ENCODE measurements at places on chromosomes 6 and 20. TPM values are rescaled to one million over a fixed set of nuclear protein-coding genes. Genes with fewer than 3 reads are reported as not detected.

DNA sequence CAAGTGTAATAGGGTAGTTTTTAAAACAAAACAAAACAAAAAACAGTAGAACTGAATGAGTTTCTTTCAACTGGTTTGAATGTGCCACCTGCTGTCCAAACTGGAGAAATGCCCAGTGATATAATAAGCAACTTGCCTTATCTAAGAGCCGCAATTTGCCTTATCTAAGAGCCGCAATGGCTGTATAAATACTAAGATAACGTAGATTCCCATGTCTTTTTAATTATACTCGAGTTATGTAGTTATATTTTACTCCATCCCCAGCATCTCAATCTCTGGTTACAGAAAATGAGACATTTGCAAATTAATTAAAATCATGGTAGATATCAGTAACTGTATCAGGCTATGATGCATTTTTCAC lies 67.2 kb downstream of the RPP40 start:
- peak; percentile 58 for DNase-seq

DNA sequence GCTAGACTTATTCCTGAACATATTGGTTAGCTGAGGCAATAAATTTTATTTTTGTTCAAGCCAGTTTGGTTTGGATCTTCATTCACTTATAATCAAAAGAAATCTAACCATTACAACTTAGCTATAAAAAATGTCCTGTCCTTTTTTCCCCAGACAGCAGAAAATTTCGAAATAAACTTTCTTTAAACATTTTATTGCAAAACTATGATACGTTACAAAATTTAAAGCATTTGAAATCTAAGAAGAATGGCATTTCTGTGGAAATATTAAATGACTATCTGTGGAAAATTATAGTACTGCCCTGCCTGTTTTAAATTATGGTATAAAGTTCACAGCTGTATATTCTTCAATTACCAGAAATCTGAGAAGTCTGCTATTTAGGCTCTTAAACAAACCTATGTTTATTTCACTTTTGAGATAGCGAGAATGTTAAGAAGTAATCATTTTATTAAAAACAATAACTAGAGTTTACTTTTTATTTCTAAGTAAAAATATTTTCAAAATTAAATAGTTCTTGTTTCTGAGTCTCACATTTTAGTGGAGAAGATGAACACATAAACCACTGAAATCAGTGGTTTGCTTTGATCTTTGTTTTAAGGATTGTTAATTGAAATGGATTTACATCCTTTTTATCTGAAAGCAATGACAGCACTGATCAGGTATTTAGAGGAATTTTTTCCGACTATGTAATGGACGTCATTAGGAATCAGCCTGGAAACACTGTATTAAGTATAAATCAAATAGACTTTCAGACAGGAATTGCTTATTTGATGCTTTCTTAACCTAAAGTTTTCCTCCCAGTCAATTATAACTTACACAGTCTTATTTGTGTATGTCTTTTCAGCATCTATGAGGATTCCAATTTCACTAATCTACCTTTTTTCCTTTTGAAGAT lies 553.7 kb downstream of the COL12A1 start:
- DNase-seq = no peak

DNA sequence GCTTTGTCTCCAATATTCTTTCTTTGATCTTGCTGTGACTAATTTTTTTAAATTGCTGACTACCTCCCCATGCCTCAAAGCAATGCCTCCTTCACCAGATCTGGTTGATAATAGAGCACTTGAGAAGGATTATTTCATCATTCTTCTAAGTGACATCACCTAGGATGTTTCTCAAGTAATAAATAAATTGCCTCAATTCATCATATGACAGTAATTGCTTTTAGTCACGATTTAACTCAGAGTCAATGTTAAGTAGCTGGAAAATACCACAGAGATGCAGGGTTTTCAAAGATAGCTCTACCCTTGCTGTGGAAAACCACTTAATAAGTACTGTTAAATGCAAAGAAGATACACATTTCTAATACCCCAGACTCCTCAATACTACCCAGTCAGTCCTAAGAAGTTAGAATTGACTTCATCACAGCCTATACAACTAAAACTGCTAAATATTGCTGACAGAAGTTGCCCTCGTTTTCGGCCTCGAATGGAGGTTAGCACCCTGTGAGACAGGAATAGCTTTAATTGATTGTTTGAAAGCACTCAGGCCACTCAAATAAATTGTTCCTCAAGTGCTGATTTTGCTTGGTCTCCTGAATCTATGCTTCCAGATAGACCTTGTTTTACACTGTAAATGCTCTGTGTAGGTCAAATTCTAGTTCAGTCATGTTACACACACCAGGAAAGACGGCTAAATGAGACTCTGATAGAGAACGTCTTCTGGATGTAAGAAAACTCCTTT lies 640.6 kb upstream of the CHD6 start:
- DNase-seq = no peak

GRCh38 chr20:60040471-60041162 lies 82.4 kb downstream of the CDH26 start:
- DNase-seq = no peak

- DNase-seq = no peak
These were observed 47.4 kb downstream of the BMP6 start for GRCh38 chr6:7773322-7773721.

DNA sequence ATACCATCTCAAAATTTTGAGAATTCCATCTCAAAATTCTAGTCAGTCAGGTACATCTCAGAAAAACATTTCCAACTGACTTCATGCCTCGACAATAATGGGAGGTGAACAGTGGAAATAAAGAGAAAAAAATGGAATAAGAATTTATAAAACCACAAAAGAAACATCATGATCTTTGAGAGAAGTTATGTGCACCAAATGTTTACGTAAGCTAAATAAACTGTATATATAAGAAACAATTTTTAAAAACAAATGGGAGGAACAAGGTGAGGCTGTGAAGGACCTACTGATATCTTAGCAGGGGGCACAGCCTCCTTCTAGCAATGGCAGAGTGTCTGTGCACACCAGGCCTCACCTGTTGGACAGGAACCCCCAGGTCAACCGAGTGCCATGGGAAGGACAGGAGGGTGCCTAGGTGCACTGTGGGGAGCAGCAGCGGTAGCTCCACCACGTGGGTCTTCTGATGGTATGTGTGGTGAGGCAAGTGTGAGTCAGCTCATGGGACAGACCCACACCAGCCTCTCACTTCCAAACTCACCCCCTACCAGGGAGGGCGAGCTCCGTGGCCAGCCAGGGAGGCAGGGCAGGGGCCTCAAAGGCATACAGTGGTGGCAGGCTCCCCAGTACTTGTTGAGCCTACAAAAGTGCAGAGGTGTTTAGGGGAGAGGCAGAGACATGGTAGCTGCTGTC lies 23.2 kb downstream of the DIDO1 start:
- peak; percentile 25 for DNase-seq

GRCh38 chr6:63716169-63716568 lies 80.6 kb downstream of the PHF3 start:
- no peak for DNase-seq

- no peak for DNase-seq
These were observed 26.0 kb downstream of the ZC3H12D start for GRCh38 chr6:149458806-149459205.

DNA sequence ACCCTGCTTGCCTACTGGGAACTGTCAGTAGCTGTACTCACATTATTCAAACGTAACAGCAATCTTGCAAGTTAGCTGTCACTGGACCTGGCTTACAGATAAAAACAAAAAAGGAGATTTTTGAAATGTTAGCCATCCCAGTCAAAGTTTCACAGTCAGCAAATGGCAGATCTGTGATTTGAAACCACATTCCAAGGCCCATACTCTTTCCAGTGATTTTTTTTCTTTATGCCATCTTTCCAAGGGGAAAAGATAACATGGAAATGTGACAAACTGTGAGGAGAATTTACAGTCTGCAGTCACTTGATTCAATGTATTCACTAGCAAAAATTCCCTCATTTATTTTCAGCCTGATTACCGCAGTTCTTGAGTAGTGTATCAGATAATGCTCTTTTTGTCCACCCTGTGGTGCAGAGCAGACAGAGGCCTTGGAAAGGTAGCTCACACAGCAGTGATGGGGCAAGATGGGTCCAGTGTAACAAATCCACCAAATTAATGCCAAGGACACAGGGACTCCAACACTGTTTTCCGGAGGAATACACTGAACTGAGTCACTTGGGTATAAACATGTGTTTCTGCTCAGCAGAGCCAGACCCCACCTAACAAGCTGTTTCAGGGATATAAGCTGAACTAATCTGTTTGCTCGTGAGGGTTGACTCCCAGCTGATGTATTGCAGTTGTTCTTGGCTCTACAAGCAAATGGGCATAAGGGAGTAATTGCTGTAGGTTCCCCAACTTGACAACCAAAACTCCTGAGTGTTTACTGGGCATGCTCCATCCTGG lies 49.9 kb upstream of the ADGRF1 start:
- DNase-seq = no peak

DNA sequence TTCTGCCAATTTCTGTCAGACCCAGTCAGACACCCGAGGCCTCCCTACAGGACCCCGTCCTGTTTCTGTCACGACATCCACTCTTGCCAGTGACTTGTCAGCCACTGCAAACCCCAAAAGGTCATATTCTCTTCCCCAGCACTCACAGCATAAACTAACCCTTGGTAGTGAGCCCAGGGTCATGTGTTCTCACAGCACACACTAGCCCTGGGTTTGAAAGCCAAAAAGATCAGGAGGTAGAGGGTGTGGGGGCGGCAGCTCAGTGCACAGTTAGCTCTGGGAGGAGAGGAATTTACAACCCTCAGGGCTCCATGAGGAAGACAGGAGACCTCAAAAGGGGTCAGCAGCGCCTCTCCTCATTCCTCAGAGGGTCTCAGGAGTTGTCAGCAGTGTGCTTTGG lies 9.9 kb upstream of the SNX9 start:
- no peak for DNase-seq

DNA sequence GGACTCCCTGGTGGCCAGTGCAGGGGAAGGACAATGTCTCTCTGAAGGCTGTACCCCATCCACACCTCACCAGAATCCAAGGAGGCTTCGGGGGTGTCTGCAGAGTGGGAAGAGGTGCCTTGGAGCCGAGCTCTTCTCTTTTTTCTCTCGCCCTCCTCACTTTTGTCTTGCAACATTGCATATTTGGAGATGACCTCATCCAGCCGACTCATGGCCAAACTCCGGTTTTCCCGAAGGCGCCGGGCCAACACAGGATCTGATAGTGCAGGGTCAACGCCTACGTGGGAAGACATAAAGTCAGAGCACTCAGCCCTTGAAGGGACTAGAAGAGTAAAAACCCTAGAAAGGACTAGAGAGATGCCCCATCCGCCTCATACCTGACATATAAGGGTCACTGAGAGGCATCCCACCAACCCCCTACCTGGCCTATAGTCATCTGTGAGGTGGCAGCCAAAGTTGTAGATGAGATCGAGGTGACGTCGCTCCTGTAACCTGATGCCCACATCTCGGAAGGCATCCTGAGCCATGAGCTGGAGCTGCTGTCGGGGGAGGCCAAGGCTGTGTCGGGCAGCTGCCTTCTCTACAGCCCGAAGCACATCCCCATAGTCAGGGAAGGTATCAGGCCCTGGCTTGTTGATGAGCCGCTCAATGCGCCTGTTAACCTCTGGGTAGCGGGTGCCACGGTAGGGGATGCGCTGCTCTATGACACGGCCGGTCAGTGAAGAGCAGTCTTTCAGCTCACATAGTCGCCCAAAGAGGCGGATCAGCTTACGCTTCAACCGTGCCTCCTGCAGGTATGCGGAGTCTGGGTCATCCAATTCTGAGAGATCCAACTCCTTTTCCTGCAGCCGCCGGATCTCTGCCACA lies 3.0 kb upstream of the ZBTB22 start:
- peak; percentile 79 for DNase-seq

DNA sequence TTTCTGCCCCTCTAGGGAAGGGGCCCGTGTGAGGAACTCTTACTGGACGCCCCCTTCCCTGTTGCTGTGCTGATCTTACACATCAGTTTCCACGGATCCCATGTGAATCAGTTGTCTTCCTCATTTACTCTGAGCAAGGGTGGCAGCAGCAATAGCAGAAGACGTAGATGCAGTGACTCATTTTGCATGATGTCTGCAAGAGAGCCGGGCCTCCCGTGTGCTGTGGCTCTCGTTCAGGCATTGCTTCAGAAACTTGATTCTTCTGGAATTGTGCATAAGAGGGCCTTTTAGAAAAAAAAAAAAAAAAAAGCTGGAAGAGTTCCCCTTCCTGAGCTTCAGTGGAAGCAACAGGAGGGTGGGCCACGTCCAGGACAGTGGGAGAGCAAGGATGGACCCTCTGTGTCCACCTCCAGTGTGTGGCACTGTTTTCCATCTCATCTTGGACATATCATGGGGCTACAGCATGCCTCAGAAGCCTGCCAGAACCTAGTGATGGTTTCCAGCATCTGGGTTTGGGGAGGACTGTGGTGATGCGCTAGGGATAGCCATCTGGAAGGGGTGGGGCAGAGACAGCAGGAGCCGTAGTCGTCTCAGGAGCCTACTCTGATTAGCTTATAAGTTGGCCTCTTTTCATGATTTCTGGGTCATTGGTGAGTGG lies 62.1 kb downstream of the FOXO3 start:
- no peak for DNase-seq

GRCh38 chr6:45684476-45684875 lies 306.7 kb upstream of the SUPT3H start:
- DNase-seq = no peak

GRCh38 chr6:760982-761955 lies 68.3 kb upstream of the EXOC2 start:
- peak; percentile 15 for DNase-seq

GRCh38 chr6:68572975-68573374 lies 62.1 kb upstream of the ADGRB3 start:
- DNase-seq = no peak

DNA sequence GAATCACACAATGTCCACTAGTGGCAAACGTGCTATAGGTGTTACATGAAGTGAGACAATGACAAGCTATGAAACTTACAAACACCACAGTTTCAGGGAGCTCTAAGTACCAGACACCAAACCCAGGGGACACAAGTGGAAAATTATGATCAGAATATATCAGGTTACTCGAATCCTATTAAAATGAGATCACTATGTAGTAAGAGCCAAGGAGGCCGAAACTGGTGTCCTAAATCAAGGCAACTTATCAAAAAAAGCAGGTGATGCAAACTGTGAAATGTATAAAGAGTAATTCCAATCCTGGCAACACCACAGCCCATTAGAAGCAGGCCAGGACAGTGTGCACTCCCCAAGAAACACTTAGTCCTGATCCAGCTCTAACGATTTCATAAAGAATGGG lies 100.3 kb downstream of the ARHGAP18 start:
- no peak for DNase-seq

DNA sequence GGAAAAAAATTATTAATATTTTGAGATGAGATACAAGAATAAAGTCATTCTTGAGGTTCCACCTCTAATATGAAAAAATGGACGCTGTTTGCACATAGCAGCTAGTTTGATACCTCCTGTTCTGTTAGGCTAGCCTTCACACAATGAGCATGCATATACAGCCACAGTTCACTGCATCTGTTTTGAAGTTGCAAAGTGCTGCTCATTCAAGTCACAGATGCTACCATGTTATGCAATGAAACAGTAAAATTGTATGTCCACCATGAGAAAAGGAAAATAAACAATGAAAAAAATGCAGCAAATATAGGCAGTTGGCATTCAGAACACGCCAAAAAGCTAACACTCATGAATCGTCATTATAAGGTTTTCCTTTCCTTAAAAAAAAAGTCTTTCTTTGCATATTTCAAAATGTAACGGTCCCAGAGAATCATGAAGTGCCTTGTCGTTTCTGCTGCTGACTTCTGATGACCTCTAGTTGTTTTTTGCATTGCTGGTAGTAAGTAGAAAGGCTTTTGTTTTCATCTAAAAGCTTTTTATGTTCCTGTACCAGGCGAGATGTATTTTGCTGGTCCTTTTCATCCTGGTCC lies 70.7 kb downstream of the MAP3K7 start:
- no peak for DNase-seq

The MATN4 gene
- total RNA-seq = not detected

The PSORS1C1 gene
- total RNA-seq = 2.0 TPM

The C20orf144 gene
- total RNA-seq = not detected

The OR12D3 gene
- total RNA-seq = not detected

The FAM184A gene
- total RNA-seq = 4.4 TPM

The TRIM40 gene
- total RNA-seq = not detected

The KCNS1 gene
- total RNA-seq = not detected

The HLA-DPB1 gene
- total RNA-seq = not detected

All from PC-3 (cell line).